ENCODE measurements at places on chromosomes 1 and 21.

- no peak for DNase-seq
Observed at GRCh38 chr1:83671586-83671985, 327.3 kb downstream of the TTLL7 start.

- DNase-seq: no peak
Observed at GRCh38 chr1:54767526-54767925, 3.2 kb upstream of the PARS2 start.

- DNase-seq: no peak
Observed at GRCh38 chr1:26719205-26719604, 23.4 kb downstream of the ARID1A start.

GRCh38 chr1:111669268-111669667 lies 49.7 kb downstream of the RAP1A start:
- DNase-seq: no peak

- DNase-seq: no peak
Observed at GRCh38 chr1:79679916-79680315, 673.4 kb upstream of the ADGRL4 start.

GRCh38 chr1:104720741-104721140 lies 971.0 kb downstream of the AMY1C start:
- DNase-seq: no peak

DNA sequence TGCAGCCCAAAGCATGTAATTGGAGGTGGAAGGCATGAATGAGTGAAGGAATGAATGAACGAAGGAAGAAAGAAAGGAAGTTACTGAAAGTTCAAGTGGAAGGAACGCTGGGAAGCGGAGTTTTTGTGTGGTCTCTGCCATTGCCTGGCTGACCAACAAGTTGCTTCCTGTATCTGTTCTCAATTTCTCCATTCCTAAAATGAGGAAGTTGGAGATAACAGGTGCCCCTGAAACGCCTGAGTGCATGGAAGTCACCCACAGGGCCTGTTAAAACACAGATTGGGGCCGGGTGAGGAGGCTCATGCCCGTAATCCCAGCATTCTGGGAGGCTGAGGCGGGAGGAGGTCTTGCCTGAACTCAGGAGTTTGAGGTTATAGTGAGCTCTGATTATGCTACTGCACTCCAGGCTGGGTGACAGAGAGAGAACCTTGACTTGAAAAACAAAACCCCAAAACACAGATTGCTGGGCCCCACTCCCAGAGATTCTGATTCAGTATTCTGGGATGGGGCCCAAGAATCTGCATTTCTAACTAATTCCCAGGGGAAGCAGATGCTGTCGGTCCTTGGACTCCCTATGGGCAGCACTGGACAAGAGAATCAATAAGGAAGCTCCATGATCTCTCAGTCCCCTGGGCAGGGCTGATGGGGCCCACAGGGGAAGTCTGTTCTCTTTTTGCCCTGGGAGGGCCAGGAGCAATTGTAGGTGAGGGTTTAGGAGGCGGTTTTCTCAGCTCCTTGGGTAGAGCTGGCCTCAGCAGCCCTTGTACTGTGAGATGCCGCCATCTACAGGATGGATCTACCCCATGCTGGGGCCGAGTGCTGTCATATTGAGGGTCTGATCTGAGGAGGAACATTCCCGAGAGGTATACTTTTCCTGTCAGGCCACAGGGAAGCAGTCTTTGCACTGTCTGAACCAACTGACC lies 3.3 kb upstream of the CNR2 start:
- peak; percentile 83 for DNase-seq

DNA sequence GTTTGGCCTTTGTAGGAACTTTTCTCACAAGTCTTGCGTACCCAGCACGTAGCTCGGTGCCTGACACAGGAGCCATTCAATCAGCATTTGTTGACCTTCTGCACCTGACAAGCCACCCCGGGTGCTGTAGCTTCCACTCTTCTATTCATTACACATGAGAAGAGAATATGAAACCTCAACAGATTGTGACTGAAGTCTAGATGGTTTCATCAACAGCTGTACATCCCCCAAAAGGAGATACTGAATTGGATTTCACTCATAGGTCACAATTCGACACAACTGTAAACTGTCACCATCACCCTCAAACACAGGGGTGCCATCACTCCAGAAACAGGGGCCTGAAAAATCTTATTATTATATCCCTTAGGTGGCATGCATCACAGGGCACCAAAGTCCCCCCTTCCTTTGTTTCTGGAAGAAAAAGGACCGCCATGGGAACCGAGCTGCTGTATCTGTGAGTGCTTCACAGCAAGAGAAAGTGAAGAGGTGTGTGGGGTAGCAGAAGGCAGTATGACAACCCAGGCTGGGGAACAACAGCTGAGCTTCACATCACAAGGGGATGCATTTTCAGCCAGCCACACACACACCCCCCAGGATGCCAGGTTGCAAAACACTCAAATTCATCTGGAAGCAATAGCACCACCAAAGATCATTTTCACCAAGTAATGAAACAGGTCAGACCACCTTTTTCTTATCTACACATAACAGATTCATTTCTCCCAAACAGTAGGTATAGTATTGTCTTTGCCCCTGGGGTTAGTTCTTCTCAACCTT lies 225.7 kb downstream of the TOMM20 start:
- no peak for DNase-seq

DNA sequence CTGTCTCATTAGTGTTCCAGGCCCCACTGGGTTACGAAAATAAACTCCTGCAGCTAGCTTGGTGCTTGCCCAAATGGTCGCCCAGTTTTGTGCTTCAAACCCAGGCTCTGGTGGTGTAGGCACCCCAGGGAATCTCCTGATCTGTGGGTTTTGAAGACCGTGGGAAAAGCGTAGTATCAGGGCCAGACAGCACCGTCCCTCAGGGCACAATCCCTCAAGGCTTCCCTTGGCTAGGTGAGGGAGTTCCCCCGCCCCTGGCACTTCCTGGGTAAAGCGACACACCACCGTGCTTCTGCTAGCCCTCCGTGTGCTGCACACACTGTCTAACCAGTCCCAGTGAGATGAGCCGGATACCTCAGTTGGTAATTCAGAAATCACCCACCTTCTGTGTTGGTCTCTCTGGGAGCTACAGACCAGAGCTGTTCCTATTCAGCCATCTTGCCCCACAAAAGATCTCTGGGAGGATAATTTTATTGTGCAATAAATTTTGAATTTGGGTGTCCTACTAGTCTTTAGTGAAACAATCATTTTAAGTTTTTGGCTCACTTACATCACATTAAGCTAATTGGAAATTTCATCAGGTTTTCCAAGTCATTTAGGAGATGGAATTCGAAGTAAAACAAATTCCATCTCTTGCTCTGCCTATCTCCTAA lies 9.4 kb upstream of the SLC25A24 start:
- DNase-seq: no peak

GRCh38 chr1:206886831-206887230 lies 10.4 kb upstream of the IL24 start:
- DNase-seq: no peak

GRCh38 chr1:6358757-6359201 lies 34.8 kb downstream of the ACOT7 start:
- peak; percentile 80 for DNase-seq

- DNase-seq: peak; percentile 78
Observed at GRCh38 chr1:14968251-14968851, 185.2 kb upstream of the TMEM51 start.

- DNase-seq: peak; percentile 15
Observed at GRCh38 chr1:72284084-72284347, 1.7 kb upstream of the NEGR1 start.

DNA sequence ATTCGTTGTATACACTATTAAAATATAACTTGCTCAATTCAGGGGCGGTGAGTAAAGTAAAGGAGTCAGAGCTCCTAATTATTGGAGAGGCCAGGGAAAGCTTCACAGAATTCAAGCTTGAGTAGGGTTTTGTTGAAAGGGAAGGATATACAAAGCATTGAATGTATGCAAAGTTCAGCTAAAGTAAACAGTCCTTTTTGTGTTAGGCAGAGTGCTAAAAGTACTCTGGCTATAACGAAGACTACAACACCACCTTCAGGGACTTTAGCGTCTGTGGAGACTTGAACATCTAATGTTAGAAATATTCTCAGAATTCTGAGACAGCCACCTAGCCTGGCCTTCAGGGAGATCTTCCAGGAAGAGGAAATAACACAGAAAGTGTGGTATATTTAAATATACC lies 1.1 kb downstream of the FALEC start:
- peak; percentile 12 for DNase-seq

- DNase-seq: no peak
Observed at GRCh38 chr1:230501849-230502248, 75.7 kb upstream of the PGBD5 start.

DNA sequence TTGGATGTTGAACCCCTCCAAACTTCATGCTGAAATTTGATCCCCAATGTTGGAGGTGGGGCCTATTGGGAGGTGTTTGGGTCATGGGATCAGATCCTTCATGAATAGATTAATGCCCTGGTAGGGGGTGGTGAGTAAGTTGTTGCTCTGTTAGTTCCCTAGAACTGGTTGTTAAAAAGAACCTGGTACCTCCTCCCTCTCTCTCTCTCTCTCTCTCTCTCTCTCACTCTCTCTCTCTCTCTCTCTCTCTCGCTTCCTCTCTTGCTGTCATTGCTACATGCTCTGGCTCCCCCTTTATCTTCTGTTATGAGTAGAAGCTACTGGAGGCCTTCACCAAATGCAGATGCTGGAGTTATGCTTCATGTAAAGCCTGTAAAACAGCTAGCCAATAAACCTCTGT lies 498.2 kb upstream of the NR5A2 start:
- no peak for DNase-seq

DNA sequence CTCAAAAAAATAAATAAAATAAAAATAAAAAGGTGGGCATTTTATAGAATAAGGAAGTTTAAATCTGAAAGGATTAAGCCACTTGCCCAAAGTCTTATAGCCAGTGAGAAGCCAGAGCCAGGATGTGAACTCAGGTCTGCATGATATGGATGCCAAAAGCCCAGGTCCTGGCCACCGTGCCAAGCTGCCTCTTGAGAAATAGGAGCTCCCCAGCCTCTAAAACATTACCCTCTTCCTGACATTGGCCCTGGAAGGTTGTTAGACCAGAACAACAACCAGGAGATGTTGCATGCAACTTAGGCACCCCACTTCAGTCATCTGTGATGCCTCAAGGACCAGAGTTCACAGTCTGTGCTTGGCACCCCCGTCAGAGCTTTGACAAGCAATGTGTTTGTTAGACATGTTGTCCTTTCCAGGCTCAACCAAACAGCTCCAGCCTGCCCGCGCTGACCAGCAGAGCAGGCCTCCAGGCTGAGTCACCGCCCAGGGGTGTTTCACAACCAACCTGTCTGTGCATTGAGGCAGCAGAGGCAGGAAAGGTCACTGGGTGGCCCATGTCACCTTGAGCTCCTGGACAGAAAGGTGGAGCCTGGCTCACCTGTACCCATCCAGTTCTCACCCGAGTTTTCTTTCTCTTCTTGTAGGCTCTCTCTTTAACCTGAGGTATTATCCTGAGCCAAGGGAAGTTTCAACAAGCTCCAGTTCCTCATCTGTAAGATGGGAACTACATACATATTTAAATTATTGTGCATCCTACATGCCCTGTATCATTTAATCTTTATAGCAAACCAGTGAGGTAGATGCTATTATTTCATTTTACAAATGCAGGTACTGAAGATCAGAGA lies 14.9 kb upstream of the MED18 start:
- DNase-seq: peak; percentile 62

DNA sequence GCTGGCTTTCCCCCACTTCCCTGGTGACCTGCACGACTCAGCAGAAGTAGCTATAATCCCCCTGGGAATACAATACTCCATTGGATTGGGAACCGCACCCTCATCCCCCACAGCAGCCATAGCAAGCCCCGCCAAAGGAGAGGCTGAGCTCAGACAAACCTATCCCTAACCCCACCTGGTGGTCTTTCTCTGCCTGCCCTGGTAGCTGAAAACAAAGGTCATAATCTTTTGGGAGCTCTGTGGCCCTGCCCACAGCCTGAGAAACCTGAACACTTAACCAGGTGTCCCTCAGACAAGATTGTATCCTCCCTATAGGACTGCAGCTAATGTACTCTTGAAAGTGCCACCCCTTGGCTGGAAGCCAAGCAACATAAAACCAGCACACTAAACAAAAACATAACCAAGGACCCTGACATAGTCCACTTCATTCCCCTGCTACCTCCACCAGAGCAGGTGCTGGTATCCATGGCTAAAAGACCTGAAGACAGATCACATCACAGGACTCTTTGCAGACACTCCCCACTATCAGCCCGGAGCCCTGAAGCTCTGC lies 71.6 kb upstream of the RUNX1 start:
- DNase-seq: no peak

- no peak for DNase-seq
Observed at GRCh38 chr1:101451888-101452287, 215.1 kb downstream of the S1PR1 start.

DNA sequence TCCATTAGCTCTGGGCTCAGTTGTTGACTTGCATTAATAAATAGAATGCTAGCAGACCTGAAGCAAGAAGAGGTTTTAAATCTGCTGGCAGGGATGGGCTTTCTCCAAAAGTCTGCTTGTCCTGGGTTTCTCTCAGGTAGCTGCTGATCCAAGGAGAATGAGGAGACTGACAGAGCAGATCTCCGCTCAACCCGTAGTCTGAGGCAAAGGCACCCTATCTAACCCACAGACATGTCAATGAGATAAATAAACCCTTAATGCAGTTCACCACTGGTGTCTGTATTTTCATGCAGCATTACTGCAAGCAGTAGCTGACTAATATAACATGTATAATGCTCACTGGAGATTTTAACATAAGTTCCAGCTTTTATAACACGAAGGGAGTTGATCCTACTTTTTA lies 44.1 kb upstream of the RGS21 start:
- no peak for DNase-seq

GRCh38 chr1:42768172-42768571 lies 1.1 kb downstream of the C1orf50 start:
- no peak for DNase-seq

DNA sequence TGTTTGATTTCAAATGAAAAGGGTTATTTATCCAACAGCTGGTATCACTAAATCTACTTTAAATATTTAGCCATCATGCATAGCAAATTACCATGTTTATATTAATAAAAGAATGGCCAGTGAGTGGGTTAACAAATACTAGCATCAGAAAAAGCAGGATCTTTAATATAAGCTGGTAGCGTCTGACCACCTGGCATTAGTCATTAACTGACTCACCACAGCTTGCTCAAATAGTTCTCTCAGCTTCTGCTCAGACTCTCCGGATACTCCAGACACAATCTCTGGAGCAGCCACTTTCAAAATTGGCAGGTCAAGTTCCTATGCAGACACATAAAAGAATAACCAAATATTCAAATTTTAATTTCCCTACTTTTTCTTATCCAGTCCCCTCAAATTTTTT lies 29.6 kb downstream of the NVL start:
- peak; percentile 73 for DNase-seq

GRCh38 chr21:41764558-41765419 lies 2.1 kb downstream of the RIPK4 start:
- peak; percentile 93 for DNase-seq

GRCh38 chr1:35707601-35708440 lies 10.9 kb downstream of the C1orf216 start:
- DNase-seq: no peak

- no peak for DNase-seq
Observed at GRCh38 chr1:230747127-230747730, at the start of gene CAPN9. CAPN9 (plus strand) TSS chr1:230747388; CDS start chr1:230747497, 109 bp downstream.

GRCh38 chr1:200081969-200082245 lies 54.4 kb downstream of the NR5A2 start:
- no peak for DNase-seq

Data from RCC 7860 (cell line).